Mononuclear cell (primary cell): ENCODE measurements at places on chromosomes 2 and 18. TPM values are rescaled to one million over a fixed set of nuclear protein-coding genes. Genes with fewer than 3 reads are reported as not detected.

Gene DSG1
- not detected for total RNA-seq

Gene SPP2
- total RNA-seq: not detected

Gene IL37
- not detected for total RNA-seq

Gene CHST9
- total RNA-seq: 0.10 TPM

Gene STAT4
- 163 TPM for total RNA-seq

Gene CFAP65
- total RNA-seq: 0.10 TPM

Gene UGT1A8
- total RNA-seq: not detected

Gene PPP4R3B
- 59.3 TPM for total RNA-seq

Gene RND3
- 0.42 TPM for total RNA-seq

Gene CIB4
- not detected for total RNA-seq

Gene LGALSL
- total RNA-seq: 11.6 TPM

Gene POU3F3
- total RNA-seq: not detected

Gene DSG2
- 0.21 TPM for total RNA-seq
